Suprapubic skin (tissue), 4 donors: ENCODE measurements at places on chromosomes 16 and 17. TPM values are rescaled to one million over a fixed set of nuclear protein-coding genes. Genes with fewer than 3 reads are reported as not detected.

ELP5 gene
- 23.3 TPM for total RNA-seq

P2RX5 gene
- total RNA-seq, result 0.49 TPM

TBC1D3K gene
- not detected for total RNA-seq

CSH2 gene
- total RNA-seq, result not detected

AANAT gene
- not detected for total RNA-seq

TBC1D3E gene
- not detected for total RNA-seq

TBC1D3L gene
- 18.1 TPM for total RNA-seq

FAM117A gene
- total RNA-seq, result 24.2 TPM

DBNDD1 gene
- total RNA-seq, result 1.2 TPM

PRAC2 gene
- total RNA-seq, result not detected

ZG16 gene
- total RNA-seq, result not detected

ZNF597 gene
- 2.5 TPM for total RNA-seq

CTRL gene
- 2.3 TPM for total RNA-seq

ABCC12 gene
- total RNA-seq, result not detected

FZD2 gene
- total RNA-seq, result 2.1 TPM

ADAP2 gene
- total RNA-seq, result 22.5 TPM

RNF43 gene
- total RNA-seq, result 16.8 TPM

KRTAP4-9 gene
- total RNA-seq, result 58.8 TPM

ZDHHC1 gene
- 31.0 TPM for total RNA-seq

HS3ST6 gene
- total RNA-seq, result 76.7 TPM

ELAC2 gene
- 86.5 TPM for total RNA-seq
